ENCODE measurements at places on chromosomes 4 and X. TPM values are rescaled to one million over a fixed set of nuclear protein-coding genes. Genes with fewer than 3 reads are reported as not detected.

DNA sequence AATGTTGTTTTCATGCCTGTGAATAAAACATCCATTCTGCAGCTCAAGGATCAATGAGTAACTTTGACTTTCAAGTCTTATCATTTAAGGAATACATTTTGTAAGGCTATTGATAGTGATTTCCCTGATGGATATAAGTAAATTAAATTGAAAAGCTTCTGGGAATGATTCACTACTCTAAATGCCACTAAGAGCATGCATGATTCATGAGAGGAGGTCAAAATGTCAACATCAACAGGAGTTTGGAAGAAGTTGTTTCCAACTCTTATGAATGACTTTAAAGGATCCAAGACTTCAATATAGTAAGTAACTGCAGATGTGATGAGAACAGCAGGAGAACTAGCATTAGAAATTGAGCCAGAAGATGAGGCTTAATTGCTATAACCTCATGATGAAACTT lies 1487.3 kb downstream of the PCDH7 start:
- no peak for DNase-seq

- peak; percentile 73 for DNase-seq
Observed at GRCh38 chr4:169823685-169824084, 65.9 kb upstream of the HPF1 start.

- no peak for DNase-seq
Observed at GRCh38 chr4:107616838-107617389, 103.1 kb downstream of the PAPSS1 start.

GRCh38 chrX:23900220-23900797 lies 7.4 kb downstream of the APOO start:
- DNase-seq, result no peak

GRCh38 chr4:171880136-171880535 lies 66.9 kb downstream of the GALNTL6 start:
- DNase-seq, result no peak

GRCh38 chrX:68902706-68903504 lies 74.1 kb downstream of the EFNB1 start:
- DNase-seq, result no peak

DNA sequence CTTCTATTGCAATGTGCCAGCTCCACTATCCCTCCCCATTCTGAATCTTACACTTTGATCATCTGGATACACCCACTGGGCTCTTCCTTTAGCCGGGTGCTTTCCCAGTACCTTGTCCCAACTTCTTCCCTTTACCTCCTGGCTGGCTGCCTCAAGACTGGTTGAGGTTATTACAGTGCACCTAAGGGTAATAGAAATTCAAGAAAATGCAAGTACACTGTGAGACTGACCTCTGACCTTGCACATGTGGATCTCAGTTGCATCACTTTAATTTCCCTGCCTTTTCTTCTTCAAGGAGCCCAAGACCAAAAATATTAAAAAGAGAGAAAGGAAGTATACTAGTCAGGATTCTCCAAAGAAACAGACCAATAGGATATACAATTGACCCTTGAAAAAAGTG lies 53.9 kb upstream of the NOCT start:
- no peak for DNase-seq

- peak; percentile 69 for DNase-seq
Observed at GRCh38 chr4:74038425-74039314, at the start of gene CXCL3. Gene CXCL3 (minus strand): TSS chr4:74038689. CDS start chr4:74038611, 78 bp downstream.

DNA sequence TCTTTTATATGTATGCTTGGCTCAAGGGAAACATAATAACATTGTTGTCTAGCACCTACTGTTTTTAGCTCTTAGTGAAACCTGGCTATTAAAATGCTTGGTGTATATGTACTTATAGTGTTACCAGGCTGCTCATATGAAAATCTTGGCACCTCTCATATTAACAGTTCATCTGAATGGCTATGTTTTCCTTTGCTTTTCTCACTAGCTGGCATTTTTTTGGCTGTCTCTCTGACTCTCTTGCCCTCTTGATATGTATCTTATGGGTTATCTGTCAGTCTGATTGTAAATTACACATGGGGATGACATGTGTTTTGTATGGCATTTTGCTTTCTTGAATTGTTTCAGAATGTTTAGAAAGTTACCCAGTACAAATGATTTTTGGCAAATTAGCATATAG lies 158.0 kb downstream of the ARHGAP24 start:
- DNase-seq, result no peak

DNA sequence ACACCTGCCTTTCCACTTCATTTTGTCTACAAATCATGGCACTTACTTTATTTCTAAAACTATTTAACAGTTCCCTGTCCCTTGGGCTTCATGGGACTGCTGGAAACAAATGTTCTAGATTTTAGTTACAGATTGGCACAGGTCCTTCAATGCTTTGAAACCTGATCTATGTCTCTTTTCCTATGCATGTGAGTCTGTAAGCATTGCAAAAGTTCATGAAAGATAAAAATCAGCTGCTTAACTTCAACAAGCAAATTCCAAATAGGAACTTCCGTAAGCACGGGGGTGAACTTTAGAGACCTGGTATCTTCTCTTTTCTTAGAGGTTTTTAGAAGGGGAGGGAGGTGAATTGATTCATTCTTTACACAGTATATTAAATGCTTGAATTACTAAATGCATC lies 9.5 kb downstream of the LGI2 start:
- no peak for DNase-seq

DNA sequence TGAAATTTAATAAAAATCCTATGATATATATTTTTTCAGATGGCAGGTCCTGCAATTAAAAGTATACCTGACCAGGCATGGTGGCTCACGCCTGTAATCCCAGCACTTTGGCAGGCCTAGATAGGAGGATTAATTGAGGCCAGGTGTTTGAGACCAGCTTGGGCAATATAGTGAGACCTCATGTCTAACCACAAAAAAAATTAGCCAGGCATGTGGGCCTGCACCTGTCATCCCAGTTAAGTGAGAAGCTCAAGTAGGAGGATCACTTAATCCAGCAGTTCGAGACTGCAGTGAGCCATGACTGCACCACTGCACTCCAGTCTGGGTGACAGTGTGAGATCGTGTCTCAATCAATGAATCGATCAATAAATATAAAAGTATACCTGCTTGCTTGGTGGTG lies 2.5 kb downstream of the OCIAD2 start:
- no peak for DNase-seq

- peak; percentile 76 for DNase-seq
Observed at GRCh38 chrX:153598541-153599191, at the start of gene CCNQ. Gene CCNQ (minus strand): TSS chrX:153599139. CDS start chrX:153599073, 66 bp downstream.

- DNase-seq, result no peak
Observed at GRCh38 chr4:16914208-16914607, 15.8 kb upstream of the LDB2 start.

GRCh38 chr4:146916479-146917076 lies 29.1 kb downstream of the TTC29 start:
- DNase-seq, result peak; percentile 73

DNA sequence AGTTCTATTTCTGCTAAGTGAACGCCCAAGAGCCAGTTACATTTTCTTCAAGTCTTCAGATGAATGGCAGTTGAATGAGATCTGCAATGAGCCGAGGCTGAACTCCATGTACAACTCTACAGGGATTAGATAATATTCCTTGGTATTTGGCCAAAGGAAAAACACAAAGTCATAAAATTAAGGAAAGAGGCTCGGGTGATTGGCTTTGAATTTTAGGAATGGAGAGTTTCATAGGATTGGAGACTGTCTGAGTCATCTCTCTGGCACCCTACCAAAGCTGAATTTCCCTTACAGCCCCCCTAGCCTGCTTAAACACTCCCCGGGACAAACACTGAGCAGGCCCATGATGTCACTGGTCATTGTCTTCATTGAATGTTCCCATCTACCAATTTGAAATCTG lies 188.0 kb upstream of the C1QTNF7 start:
- no peak for DNase-seq

DNA sequence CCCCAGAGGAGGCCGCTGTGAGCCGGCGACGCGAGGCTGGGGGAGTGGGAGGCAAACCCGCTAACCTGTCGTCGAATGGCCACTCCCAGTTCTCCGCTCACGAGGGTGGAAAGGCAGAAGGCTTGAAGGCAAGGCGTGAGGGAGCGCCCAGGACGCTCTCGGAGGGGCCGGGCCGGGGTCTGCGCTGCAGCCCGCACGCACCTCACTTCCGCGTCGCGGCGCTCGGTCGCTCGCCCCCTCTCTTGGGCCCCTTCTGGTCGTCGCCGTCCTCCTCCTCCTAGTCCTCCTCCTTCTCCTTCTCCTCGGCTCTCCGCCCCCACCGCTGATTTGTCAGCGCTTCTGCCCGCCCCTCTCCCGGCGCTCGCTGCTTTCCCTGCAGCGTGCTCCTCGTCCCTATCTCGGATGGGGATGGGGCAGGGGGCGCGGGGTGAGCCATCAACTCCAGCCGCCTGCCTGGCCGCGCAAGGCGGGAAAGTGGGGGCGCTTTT lies at the start of gene SNCA:
Gene SNCA (minus strand): TSS at position 265 of the 488 bp plus-strand sequence. CDS start 1,494 bp downstream, outside the sequence.
- DNase-seq, result peak; percentile 77

- no peak for DNase-seq
Observed at GRCh38 chrX:152989292-152989658, 4.6 kb downstream of the PNMA5 start.

DNA sequence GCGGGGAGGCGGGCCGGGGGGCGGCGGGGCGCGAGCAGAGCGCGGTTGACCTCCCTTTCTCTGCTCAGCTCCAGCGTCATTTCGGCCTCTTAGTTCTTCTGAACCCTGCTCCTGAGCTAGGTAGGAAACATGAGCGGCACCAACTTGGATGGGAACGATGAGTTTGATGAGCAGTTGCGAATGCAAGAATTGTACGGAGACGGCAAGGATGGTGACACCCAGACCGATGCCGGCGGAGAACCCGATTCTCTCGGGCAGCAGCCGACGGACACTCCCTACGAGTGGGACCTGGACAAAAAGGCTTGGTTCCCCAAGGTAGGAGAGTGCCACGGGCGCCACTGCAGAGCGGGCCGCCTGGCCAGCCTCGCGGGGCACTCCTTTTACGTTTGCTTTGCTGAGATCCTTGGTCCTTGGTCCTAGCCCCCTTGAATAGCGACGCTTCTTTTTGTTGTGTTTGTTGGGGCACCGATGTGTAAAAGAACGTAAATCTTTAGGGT lies at the start of gene HTATSF1:
Gene HTATSF1 (plus strand): TSS at position 37 of the 497 bp plus-strand sequence. CDS start 93 bp downstream, at position 130.
- no peak for DNase-seq

GRCh38 chr4:100095729-100096595 lies 94.3 kb downstream of the DDIT4L start:
- peak; percentile 82 for DNase-seq

- DNase-seq, result no peak
Observed at GRCh38 chr4:53775381-53775780, 184.1 kb upstream of the LNX1 start.

- no peak for DNase-seq
Observed at GRCh38 chrX:13153796-13154195, 109.4 kb upstream of the FAM9C start.

DNA sequence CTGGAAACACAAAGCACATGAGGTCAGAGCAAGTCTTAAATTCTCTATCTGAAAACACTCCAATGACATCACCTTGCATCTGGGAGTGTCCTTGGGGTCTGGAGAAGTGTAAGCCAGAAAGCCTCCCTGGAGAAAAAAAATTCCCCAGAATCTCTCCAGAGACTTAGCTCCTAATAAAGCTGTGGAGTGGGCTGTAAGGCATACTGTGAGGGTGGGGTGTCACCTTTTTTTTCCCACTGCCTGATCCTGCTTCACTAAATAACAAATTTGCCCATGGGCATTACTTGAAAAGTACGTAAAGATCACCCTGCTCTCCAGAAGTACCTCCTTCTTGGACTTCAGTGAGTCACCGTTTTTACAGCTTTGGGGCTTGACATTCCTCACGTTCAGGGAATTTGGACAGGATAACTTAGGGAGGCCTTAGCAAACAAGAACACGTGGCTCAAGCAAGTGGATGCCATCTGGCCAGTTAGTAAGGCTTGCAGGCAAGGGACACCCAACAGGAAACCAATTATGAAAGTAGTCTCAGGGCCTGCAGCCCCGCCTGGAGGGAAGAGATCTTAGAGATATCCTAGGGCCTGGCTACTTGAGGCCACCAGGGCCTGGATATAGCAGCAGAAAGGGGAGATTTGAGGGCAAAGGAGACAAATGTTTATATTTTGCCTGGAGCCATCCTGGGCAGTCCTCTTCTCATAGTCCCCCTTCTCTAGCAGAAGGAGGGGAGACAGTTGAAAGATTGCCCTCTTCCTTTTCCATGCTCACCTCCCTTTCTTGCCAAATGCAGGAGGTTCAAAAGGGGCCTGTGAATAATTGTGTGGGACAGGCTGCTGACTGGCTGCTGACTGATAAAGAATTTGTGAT lies 60.1 kb upstream of the PLAC1 start:
- peak; percentile 54 for DNase-seq

- DNase-seq, result no peak
Observed at GRCh38 chrX:113580486-113580885, 739.9 kb upstream of the AMOT start.

DNA sequence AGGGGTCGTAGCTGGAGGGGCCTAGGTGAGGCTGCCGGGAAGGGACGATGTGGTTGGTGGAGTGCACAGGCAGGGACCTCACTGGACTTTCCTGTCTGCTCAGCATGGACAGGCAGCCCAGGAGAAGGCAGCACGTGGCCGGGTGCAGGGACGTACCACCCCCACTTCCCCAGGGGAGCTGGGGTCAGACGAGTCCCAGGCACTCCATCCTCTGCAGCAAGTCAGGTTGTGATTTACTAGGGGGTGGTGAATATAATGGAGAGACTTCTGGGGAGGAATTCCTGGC lies 1.5 kb upstream of the CTBP1 start:
- DNase-seq, result no peak

- no peak for DNase-seq
Observed at GRCh38 chrX:9403374-9403773, 61.5 kb upstream of the TBL1X start.

DNA sequence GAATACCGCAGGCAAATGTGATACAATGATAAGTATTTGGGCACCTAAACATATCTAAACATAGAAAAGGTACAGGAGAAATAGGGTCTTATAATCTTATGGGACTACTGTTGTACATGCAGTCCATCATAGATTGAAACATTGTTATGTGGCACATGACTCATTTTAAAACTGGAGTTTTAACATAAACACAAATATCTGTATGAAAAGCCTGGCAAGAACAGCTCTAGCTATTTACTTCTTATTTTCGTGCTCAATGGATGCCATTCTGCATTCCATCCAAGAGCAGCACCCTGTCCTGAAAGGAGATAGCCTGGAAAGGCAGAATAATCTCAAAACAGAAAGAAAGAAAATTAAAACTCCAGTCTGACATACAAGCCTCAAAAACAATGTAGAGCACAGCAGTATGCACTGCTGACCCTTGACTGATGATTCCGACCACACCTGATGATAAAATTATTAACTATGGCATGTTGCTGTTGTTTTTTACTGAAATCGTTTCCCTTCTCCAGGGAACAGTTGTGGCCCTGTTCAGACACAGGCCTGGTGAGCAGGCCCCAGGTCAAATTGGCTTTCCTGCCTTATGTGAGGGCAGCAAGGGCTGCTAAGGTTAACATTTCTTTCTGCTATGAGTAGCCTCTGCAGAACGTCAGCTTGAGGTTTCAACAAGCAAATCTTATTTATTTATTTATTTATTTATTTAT lies 152.7 kb downstream of the APBB2 start:
- peak; percentile 39 for DNase-seq

Gene MGAT4D
- total RNA-seq, result not detected

Gene LDB2
- total RNA-seq, result not detected

Gene EVC2
- 0.40 TPM for total RNA-seq

Gene MSMO1
- total RNA-seq, result 82.3 TPM

Gene CDKL2
- total RNA-seq, result not detected

Gene MAGEB17
- not detected for total RNA-seq

Gene MSX1
- total RNA-seq, result not detected

Gene MAP3K15
- 0.31 TPM for total RNA-seq

Gene CCSER1
- not detected for total RNA-seq

Gene TCEAL5
- not detected for total RNA-seq

Gene MAGEA11
- total RNA-seq, result not detected

Gene VCX3A
- total RNA-seq, result not detected

Gene CENPVL2
- not detected for total RNA-seq

Gene MRFAP1
- total RNA-seq, result 122 TPM
